Stimulated activated CD4-positive, alpha-beta T cell treated with anti-CD3 and anti-CD28 coated beads, Interleukin-2, amount 100 ng/mL, for 24 hours (primary cell): ENCODE measurements at places on chromosomes 5 and 9.

- no peak for DNase-seq
Observed at GRCh38 chr5:29208024-29208423, 1985.5 kb upstream of the CDH6 start.

DNA sequence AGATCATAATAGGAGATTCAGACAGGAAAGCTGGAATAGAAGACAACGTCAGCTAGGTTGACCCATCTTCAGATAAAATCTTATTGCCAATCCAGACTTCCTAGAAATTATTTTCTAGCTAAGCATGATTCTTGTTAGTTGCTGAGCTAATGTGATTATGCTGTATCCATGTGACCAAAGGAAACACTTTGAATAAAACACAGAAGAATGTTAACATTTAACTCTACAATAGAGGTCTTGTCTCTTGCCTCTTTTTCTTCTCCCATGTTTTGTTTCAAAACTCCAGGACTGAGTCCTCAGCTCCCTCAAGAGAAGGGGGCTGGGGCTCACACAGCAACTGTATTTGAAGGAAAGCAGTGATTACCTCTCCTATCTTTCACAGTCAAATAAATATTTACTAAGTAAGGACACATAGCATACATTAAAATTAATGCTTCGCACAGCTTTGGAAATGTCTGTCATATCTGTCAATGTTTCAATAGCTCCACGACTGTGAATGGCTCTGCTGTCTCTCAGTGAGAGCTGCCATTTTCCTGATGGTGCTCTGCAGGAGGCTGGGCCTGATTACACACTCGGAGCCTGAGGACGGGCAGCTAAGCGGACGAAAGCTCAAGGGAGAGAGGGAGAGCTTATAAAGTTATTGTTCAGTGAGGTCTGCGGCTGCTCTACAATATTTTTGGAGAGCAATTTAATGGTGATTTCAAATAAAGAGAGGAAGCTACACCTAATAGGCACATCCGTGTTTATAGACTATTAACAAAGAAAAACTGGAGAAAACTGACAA is 64.8 kb upstream of the ZNF462 start:
- DNase-seq = no peak

GRCh38 chr9:5111696-5112095 is 73.7 kb downstream of the INSL6 start:
- no peak for DNase-seq

GRCh38 chr5:83517072-83517687 is 45.6 kb downstream of the VCAN start:
- no peak for DNase-seq

DNA sequence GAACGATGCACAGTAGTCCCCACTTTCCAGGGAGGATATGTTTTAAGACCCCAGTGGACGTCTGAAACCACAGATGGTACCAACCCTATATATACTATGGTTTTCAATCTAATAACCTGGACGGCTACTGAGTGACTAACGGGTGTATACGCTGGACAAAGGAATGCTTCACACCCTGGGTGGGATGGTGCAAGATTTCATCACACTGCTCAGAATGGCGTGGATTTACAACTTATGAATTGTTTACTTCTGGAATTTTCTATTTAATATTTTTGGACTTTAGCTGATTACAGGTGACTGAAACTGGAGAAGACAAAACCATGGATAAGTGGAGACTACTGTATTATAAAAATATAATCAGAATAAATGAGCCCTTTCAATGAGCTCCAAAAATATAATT is 147.6 kb upstream of the TRIM32 start:
- no peak for DNase-seq

- no peak for DNase-seq
Observed at GRCh38 chr5:108481355-108481931, 99.5 kb upstream of the FBXL17 start.

DNA sequence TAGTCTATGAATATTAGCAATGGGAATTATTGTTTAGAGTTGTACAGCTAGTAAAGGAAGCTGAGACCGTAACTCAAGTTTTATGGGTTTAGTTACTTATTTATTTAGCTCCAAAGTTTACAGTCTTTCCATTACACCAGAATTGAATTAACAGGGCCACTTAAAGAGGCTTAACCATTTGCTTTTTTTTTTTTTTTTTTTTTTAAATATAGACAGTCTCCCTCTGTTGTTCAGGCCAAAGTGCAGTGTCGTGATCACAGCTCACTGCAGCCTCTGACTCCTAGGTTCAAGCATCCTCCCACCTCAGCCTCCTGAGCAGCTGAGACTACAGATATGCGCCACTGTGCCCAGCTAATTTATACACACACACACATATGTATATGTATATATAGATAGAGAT is 1.4 kb upstream of the TTC1 start:
- no peak for DNase-seq

- no peak for DNase-seq
Observed at GRCh38 chr5:39892708-39893107, 467.9 kb upstream of the DAB2 start.

DNA sequence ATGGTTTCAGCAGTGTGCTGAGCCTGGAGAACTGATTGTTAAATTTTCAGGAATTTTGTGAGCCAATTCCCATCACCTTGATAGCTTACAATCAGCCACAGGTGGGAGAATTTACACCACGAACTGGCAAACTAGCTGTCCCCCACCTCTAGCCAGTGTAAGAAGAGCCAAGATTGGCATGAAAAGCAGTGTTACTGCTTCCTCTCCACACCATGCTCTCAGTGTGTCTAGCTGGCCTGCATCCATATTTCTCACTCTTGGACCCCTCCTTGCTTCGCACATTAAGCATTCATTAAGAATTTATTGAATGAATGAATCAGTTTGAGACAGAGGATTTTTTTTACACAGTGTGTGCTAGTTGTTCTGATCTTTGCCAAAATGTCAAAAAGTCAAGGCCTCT is 36.7 kb upstream of the MAN2A1 start:
- no peak for DNase-seq

DNA sequence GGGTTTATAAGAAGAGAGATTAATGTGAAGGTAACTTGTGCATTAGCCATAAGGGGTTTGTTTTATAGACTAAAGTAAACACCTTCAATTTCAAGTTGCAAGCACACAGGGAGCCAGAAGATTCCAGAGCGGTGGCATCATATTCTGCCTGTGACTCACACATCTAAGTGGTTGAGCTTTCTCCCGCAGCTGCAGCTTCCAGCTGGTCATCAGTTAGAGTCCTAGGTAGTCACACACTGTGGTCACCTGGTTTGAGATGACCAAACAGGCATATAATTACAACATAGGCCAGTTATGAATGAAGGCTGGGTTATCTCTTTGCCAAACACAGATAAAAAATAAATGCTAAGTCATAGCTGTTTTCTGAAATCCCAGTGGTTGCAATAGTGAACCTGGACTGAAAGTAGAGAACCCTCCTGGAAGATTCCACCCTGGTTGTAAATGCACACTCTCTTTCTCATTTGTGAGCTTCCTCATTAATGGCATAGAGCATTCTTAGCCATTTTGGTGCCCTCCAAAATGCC is 171.3 kb downstream of the GDNF start:
- DNase-seq = no peak

DNA sequence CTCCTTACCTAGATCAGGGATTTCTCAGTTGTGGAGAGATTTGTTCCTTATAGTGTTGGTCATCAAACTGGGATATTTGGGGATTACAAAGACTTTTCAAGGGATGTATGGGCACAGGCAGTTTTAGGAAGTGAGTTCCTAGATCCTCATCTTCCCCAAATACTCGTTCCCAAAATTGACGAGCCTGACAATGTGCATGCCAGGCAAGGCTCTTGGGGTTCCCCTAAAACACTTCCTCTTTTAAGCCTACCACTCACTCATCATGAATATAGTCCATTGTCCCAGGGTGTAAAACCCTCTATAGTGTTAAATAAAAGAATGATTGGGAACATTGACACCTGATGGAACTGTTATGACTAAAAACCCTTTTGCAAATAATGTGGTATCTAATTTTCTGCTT is 26.4 kb downstream of the PDCD1LG2 start:
- DNase-seq = no peak
